Mesothelial cell of epicardium (in vitro differentiated cells): ENCODE measurements at places on chromosomes 2 and 18. TPM values are rescaled to one million over a fixed set of nuclear protein-coding genes. Genes with fewer than 3 reads are reported as not detected.

The MRO gene
- 0.18 to 0.40 TPM (median 0.29 TPM) in 3 replicates for total RNA-seq

DNA sequence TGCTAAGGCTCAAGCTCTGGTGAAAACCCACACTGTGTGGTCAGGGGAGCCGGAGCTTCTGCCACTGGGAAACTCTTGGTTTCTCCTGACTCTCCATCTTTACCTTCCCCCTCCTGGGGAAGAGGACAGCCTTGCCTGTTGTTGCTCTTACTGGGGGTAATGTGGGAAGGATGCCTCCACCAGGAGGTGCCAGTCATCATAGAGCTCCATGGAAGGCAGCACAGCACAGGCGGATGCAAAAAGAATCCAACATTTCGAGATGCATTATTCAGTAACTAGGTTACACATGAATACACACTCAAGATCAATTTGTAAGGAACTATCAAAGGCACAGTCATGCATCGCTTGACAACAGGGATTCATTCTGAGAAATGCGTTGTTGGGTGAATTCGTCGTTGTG lies 322.6 kb downstream of the AFF3 start:
- DNase-seq: no peak

- DNase-seq: no peak
Observed at GRCh38 chr2:210392469-210392881, 77.5 kb upstream of the MYL1 start.

DNA sequence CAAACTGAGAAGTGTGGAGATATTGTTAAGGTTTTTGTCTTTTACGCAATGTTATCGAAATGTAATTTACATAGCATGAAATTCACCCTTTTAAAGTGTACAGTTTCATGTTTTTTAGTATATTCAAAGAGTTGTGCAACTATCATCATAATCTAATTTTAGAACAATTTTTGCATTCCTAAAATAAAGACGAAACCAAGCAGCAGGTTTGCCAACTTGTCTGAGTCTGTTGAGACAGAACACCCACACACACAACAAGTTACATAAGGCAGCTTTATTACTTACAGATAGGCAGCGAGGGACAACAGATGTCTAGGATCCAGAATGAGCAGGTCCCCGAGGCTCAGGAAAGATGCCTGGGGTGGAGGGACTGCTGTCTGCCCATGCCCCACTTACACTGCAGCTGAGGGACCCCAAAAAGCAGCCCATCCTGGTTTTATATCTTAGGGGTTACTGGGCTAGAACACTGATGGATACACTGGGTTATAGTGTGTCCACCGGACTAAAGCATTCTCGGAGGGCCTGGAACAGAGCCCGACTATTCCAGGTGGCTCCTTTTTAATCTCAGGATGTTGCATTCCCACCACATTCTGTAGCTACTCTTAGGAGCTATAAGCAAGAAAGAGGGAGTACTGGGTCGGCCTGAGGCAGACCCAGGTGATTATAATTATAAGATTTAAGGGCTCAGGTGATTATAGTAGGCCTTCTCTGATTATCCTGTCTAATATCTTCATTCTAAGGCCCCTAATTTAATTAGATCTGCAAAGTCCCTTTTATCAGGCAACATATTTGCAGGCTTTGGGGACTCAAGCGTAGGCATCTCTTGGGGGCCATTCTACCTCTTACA lies 150.2 kb upstream of the DOK6 start:
- no peak for DNase-seq

DNA sequence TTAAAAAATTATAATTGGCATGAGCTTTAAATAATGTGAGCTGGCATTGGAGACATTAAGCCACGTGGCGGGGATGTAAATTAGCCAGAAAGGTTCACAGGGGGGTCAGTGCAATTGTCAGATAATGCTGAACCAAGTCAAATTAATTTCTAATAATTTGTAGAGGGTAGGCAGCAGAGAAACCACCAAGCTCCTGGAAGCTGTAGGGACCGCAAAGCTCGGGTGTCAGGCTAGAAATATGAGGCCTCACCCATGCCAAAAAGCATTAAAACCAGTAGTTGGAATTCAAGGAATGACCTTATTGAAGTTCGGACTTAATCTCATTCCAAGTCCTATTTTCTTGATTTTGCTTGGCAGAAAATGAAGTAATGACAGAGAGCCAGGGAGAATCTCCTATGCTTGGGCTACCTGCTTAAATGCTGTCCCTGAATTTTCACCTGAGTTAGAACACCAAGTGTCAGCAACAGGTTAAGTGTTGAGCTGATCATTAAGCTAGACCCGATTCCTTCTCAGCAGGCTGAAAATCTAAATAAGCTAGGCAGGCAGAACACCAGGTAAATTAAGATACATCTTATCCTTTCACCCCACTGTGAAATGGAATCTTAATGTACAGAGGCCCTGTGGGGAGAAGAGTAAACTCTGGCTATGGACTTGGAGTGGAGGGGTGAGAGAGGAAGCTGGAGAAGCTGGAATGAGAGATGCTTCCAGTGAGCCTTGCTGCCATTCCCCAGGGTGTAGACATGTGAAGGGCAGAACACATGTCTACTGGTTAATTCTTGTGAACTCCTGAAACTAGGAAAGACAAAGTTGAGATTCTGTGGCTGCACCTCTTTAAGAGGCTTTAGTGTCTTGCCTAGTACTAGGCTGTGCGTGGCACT lies 520.0 kb downstream of the SLC4A3 start:
- no peak for DNase-seq

The CBLN2 gene
- total RNA-seq: 0.53 TPM in 1 of 3 replicates, not detected in the others

- DNase-seq: no peak
Observed at GRCh38 chr2:202019689-202020450, 13.8 kb upstream of the FZD7 start.

- no peak for DNase-seq
Observed at GRCh38 chr2:167764772-167765341, 482.5 kb downstream of the STK39 start.
